ENCODE measurements at places on chromosomes 5 and 9.

DNA sequence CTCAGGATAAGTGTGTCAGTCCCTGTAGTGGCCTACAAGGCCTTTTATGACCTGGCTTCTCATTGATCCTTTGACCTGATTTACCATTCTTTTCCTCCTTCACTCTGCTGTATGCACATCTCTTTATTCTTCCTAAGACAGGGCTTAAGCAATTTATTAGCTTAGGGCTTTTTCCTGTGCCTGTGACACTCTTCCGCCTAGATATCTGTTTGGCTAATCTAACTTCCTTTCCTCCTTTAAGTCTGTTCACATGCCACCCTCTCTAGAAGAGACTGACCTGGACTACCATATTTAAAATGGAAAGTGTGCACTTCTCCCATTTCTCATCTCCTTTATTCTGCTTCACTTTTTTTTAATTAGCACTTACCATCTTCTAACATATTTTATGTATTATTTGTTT lies 29.1 kb downstream of the FOCAD start:
- no peak for DNase-seq

DNA sequence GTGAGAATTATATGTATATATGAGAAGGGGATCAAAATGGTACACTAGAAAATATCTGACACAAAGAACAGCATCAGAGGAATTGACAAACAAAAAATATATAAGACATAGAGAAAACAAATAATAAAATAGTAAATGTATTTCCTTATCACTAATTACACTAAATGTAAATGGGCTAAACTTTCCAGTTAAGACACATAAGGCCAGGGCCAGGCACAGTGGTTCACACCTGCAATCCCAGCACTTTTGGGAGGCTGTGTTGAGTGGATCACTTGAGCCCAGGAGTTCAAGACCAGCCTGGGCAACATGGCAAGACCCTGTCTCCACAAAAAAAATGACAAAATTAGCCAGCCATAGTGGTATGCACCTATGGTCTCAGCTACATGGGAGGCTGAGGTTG lies 8.5 kb downstream of the FBXL17 start:
- DNase-seq = no peak

- DNase-seq = no peak
Measured at GRCh38 chr5:55994495-55994997, at the start of gene IL6ST. TSS of gene IL6ST (minus strand) at chr5:55994963. CDS start at chr5:55976278, 18,685 bp downstream.

DNA sequence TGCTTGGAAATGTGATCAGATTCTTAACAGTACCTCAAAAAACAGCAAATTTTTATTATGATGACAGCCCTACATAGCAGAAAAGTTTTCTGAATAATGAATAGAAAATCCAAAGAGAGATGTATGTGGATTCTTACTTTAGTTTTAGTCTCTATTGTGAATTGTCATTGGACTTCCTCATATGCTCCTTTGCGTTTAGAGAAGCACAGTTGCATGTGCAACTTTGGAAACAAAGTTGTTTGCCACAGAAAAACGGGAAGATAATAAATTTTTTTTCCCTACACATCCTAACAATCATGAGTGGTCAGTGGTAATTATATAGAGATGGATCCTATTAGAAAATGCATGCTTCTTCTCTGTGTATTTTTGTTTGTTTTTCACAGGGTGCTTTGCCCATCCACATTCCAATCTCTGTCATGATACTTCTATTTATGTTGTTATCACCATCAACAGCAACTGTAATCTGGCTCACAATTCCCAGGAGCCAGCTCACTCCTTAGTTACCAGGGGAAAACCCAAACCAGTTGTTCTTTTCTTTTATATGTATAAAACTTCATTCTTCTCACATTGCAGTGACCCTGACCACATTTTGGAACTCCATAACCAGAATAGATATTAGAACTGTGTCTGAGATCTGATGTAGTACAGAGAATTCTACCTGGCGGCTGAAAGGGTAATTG lies 118.7 kb downstream of the NDUFS4 start:
- DNase-seq = no peak

GRCh38 chr5:74384851-74385250 lies 255.7 kb downstream of the ENC1 start:
- no peak for DNase-seq

- no peak for DNase-seq
Measured at GRCh38 chr5:113054899-113055298, 78.3 kb downstream of the DCP2 start.

- DNase-seq = no peak
Measured at GRCh38 chr5:56039985-56040384, 45.2 kb upstream of the IL6ST start.

DNA sequence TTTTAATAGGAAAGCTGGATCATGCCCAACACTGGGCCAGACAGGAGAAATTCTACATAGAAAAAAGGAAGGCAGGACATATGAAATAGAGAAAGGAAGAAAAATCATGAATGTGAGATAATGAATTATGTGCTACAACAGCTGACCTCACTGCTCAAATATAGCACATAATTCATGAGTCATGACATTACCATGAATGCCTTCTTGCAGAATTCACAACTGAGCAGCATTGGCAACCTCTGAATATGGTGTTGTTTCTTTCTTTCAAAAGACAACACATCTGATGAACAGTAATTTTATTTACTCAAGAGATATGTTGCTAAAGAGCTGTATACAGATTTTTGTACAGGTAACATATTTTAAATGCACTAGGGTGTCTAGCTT lies 34.4 kb downstream of the APBA1 start:
- no peak for DNase-seq

- DNase-seq = no peak
Measured at GRCh38 chr5:40720069-40720468, 35.7 kb downstream of the TTC33 start.

DNA sequence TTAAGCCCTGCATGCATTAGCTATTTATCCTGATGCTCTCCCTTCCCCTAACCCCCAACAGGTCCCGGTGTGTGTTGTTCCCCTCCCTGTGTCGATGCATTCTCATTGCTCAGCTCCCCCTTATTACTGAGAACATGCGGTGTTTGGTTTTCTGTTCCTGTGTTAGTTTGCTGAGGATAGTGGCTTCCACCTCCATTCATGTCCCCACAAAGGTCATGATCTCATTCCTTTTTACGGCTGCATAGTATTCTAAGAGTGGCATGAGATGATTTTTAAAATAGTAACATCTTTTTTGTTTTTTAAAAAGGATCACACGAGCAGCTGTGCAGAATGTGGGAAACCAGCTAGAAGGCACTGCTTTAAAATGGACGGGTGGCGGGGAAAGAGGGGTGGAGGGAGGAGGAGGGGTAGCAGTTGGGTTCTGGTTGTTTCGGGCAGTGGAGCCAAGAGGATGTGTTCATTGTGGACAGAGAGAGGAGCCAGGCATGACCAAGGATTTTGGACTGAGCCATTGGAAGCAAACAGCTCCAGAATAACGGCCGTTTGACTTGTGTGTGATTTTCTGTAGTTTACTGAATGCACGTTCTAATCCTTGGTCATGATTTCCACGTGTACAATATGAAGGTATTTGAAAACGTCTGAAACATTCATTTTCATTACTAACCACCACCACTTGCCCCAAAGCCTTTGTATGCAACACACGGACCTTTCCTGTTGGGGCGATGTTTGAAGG lies 1.7 kb upstream of the TENT4A start:
- DNase-seq = no peak

- no peak for DNase-seq
Measured at GRCh38 chr9:88090151-88090581, 48.1 kb downstream of the SPATA31C2 start.

- no peak for DNase-seq
Measured at GRCh38 chr9:127142931-127143464, 20.6 kb upstream of the ANGPTL2 start.

DNA sequence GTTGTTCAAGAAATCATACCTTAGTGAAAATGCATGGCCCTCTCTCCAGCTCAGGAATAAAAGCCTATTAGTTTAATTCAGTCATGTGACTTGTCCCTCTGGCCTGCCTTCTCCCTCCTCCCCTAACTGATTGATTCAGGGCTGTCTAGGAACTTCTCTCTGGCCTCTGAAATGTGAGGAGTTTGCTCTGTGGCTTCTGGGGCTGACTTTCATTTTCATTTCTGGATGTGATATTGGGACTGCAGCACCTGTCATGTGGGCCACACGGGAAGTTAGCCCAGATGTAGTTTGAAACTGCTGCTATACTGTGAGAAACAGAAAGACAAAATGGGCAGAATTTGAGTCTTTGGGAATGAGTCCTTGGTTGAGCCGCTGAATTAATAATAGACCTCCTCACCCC lies 44.8 kb downstream of the PARP8 start:
- no peak for DNase-seq

GRCh38 chr5:69530561-69531405 lies 29.2 kb upstream of the GTF2H2C start:
- no peak for DNase-seq

GRCh38 chr9:138098116-138098907 lies 220.7 kb downstream of the CACNA1B start:
- no peak for DNase-seq

DNA sequence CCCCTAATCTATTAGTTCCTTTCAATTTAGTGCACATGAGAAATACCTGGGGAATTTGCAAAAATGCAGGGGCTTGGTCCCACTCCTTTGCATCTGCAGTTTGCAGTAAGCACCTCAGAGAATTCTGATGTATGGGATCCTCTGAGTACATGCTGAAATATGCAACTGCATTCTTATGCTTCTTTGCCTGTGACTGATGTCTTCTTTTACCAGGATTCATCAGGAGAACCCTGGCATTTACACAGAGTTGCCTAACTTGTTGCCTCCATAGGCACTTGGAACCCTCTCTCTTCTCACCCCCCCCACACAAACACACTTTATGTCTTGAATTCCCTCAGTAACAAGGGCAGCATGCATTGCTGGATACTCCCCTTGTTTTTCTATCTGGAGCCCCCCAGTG lies 173.1 kb downstream of the KDM4C start:
- no peak for DNase-seq

GRCh38 chr5:78554670-78555069 lies 93.9 kb downstream of the LHFPL2 start:
- no peak for DNase-seq

- no peak for DNase-seq
Measured at GRCh38 chr5:41191249-41191648, 22.1 kb downstream of the C6 start.

- DNase-seq = no peak
Measured at GRCh38 chr5:154575546-154576428, 97.8 kb upstream of the HAND1 start.

- no peak for DNase-seq
Measured at GRCh38 chr5:10489810-10490426, 48.2 kb downstream of the ROPN1L start.

DNA sequence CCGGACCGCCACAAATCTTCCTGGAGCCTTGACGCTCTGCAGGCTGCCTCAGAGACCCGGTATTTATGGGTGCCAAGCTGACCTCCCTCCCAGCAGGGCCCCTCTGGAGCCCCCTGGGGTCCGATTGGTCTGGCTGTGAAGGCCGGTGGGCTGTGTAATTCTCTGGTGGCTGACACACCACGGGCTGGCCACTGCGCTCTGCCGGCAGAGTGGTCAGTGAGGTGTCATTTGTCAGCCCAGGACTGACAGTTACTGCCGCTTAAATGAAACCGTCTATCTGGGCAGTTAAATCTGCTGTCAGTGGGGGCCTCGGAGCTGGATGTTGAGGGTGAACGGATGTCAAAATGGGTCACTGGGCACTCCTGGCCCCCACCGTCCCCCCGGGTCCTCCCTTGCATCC lies 10.7 kb downstream of the NR5A1 start:
- no peak for DNase-seq

DNA sequence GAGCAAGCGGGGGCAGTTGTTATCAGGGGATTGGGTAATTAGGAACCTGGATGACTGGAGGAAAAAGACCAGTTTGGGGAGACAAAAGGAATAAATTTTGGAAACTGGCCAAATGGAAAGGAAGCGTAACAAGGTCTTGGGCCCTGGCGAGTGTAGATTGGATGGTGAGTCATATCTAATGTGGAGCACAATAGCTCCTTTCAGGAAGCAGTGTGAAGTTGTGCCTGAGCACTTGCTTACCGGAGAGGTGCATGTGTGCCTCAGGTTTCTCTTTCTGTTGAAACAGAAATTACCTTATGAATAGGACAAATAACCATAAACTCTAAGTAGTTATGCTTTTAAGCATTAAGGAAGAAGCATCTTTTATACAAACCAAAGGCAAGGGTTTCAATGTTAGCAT lies 176.4 kb downstream of the KIF4B start:
- DNase-seq = no peak

DNA sequence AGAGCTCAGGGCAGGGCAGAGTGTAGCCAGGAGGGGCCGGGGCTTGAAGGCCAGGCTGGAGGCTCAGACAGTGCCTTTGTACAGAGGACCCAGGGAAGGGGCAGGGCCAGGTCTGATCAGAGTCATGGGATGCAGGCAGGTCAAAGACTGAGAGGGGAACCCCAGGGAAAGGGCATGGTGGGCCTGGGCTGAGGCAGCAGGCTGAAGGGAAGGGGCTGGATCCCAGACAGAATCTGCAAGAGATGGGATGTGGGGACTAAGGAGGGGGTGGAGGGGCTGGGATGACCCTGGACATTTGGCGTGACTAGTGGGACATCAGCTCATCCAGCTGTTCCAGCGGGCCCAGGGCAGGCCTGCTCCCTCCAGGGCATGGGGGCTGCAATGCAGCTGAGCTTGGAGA lies 15.5 kb upstream of the MRNIP start:
- DNase-seq = no peak

- no peak for DNase-seq
Measured at GRCh38 chr5:60700416-60700757, 421 bp upstream of the DEPDC1B start.

DNA sequence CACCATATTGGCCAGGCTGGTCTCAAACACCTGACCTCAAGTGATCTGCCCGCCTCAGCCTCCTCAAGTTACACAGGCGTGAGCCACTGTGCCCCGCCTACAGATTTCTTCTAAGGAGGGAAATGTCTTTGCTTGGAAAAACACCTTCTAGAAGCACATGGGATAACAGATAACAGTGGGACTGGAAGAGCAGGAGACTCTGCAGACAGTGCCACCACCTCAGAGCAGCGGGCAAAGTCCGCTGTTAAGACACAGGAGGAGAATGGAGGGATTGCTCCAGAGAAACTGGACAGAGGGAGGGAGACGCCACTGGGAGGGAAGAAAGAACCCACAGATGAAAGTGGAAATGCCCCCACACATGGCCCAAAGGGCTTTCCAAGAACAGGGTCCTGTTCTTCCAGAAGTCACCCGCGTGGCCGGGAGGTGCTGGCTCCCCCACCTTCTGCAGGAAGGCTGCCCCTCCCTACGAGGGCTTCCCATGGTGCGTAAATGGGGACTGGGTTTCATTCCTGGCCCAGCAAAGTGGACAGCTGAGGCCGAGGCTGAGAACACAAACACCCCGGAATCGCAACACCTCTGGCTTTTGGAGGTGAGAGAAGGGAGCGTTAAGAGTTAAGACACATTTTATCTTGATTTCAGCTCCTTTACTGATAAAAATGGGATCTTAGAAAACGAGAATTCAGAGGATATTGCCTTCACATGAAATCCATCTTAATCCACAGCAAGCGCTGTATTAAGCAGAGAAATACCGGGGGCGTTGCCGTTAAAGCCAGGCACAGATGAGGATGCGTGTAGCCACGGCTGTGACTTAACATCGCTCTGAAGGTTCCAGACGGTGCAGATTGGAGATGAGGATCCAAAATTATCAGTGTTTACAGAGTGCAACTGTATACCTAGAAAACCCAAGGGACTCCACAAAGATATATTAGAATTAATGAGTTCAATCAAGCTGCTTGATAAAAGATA lies 11.2 kb downstream of the ADAMTS2 start:
- no peak for DNase-seq

- DNase-seq = no peak
Measured at GRCh38 chr5:3853362-3853761, 257.7 kb downstream of the IRX1 start.

- DNase-seq = peak; percentile 98
Measured at GRCh38 chr9:136572003-136572827, 26.4 kb upstream of the NOTCH1 start.

- DNase-seq = no peak
Measured at GRCh38 chr5:55149308-55149795, 10.6 kb upstream of the GPX8 start.

GRCh38 chr5:127686424-127686823 lies 16.8 kb upstream of the CCDC192 start:
- DNase-seq = no peak

Measured in neural progenitor cell (in vitro differentiated cells).